Activated CD4-positive, alpha-beta T cell treated with anti-CD3 and anti-CD28 coated beads, Interleukin-2, Interleukin-4, amounts not matched to agents 100 ng/mL and 50 ng/mL, durations not matched to agents 16 hours and 8 hours (primary cell): ENCODE measurements at places on chromosomes 5 and 9.
A peak's percentile ranks its signal among the peaks of the same experiment; 100 is the strongest.

GRCh38 chr5:96236051-96236450, 197.0 kb downstream of the PCSK1 start:
- no peak for DNase-seq

- no peak for DNase-seq
Observed at GRCh38 chr9:90847971-90848370, 46.4 kb downstream of the SYK start.

- no peak for DNase-seq
Observed at GRCh38 chr9:81999806-82000205, 11.2 kb downstream of the SPATA31D1 start.

- DNase-seq, result no peak
Observed at GRCh38 chr9:21001581-21001980, 29.9 kb downstream of the HACD4 start.

- no peak for DNase-seq
Observed at GRCh38 chr9:107755246-107755645, 265.7 kb upstream of the KLF4 start.

GRCh38 chr5:97065475-97065874, 76.9 kb downstream of the LIX1 start:
- DNase-seq, result no peak

GRCh38 chr5:34656001-34656699, at the start of gene RAI14:
Gene RAI14 (plus strand): TSS chr5:34656328. CDS start chr5:34686920, 30,592 bp downstream.
- DNase-seq, result peak; percentile 11

GRCh38 chr9:125538092-125538473, 168.9 kb downstream of the MAPKAP1 start:
- no peak for DNase-seq

DNA sequence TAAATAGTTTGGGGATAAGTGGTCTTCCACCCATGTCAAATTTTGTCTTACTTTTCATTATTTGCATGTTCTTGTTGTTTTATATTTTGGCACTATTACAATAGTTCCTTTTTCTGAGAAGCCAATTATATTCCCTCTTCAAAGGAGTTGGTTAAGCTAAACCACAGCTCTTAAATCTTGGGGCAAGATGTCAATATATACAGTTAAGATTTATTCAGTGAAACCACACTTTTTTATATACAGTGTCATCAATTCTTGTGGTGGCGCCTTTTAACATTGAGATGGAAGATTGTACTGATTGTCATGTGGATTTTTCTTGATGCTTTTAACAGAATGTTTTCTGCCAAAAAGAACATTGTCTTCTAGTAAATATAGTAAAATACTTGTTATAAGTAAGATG, 104.1 kb downstream of the MTREX start:
- no peak for DNase-seq

DNA sequence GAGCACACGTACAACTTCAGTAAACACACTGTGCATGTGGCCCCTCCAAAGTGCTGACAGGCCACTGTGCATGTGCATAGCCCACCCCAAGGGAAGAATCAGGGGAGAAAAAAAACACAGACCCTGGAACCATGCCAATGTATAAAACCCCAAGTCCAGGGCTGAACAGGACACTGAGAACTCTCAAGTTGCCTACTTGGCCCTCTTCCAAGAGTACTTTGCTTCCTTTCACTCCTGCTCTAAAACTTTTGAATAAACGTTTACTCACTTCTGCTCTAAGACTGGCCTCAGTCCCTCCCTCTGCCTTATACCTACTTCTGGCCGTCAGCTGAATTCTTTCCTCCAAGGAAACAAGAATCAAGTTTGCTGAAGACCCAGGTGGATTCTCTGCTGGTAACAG, 77.7 kb upstream of the NFIB start:
- no peak for DNase-seq

- no peak for DNase-seq
Observed at GRCh38 chr5:90628492-90628891, 69.9 kb downstream of the ADGRV1 start.

GRCh38 chr9:84340535-84340934, at the start of gene SLC28A3:
Gene SLC28A3 (minus strand): TSS chr9:84340758. CDS start chr9:84340633, 125 bp downstream.
- no peak for DNase-seq

GRCh38 chr5:81639556-81639955, 111.3 kb downstream of the SSBP2 start:
- no peak for DNase-seq

DNA sequence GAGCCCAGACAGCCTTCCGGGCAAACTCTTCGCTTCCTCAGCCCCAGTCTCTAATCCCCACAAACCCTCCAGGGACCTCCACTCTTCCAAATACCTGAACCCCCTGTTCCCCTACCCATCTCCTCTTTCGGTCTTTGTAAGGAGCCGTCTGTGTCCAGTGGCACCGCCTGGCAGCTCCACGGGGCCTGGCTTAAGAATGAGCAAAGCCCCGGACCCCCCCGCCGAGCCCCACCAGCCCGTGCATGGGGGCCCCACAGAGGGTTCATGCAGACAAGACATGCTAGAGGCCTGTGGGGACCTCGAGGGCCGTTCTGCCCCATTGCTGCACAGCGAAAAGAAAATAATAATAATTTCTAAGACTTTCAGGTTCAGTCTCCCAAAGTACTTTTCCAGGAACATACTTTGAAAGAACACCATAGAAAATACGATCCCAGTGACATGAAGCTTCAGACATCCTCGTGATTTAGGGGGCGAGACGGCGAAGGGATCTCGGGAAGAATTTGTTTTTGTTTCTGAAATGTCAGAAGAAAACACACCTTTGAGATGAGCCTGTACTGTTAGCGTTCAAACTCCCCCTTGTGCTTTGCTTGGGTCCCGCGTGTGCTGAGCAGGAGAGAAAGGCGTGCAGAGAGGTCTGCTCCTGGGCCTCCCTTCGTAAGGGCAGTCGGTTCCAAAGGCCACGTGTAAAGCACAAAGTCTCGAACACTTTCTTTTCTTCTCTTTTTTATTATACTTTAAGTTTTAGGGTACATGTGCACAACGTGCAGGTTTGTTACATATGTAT, 49.2 kb downstream of the IRX2 start:
- no peak for DNase-seq

GRCh38 chr5:140133514-140134167, 7.9 kb downstream of the IGIP start:
- DNase-seq, result no peak

- DNase-seq, result no peak
Observed at GRCh38 chr9:15401266-15401665, 21.4 kb upstream of the SNAPC3 start.

- DNase-seq, result peak; percentile 18
Observed at GRCh38 chr9:83583151-83584014, 39.6 kb upstream of the IDNK start.

GRCh38 chr5:80177236-80177635, 78.6 kb downstream of the SERINC5 start:
- DNase-seq, result no peak

DNA sequence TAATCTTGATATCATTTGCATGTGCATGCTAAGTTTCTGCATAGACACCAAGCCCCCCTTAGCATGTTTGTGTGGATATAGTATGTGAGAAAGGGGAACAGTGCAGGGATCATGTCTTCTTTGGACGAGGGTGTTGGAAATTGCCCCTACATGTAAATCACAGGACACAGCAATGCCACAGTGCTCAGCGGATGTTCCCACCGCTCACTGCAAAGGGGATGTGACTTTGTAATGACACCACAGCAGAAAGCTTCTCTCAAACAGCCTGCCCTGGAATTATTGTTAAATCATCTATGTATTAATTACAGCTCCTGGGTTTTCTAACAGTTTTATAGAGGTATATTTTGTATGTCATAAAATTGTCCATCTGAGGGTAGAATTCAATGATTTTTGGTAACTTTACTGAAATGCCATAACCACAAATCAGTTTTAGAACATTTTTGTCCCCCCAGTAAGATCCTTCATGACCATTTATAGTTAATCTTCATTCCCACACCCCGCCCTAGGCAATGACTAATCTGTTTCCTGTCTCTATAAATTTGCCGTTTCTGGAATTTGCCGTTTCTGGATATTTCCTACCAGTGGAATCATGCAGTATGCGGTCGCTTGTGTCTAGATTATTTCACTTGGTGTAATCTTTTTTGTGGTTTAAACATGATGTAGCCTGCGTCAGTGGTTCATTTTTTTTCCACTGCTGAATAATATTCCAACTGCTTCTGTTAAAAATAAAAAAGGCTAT, 648.5 kb upstream of the WWC1 start:
- no peak for DNase-seq
